ENCODE measurements at places on chromosomes 2 and 18.

GRCh38 chr2:145408980-145409379, 889.1 kb upstream of the ZEB2 start:
- DNase-seq = no peak
- no peaks in the 10 kb centered on the region for H3K4me1 ChIP-seq
- H3K27me3 ChIP-seq = no peaks in the 10 kb centered on the region

DNA sequence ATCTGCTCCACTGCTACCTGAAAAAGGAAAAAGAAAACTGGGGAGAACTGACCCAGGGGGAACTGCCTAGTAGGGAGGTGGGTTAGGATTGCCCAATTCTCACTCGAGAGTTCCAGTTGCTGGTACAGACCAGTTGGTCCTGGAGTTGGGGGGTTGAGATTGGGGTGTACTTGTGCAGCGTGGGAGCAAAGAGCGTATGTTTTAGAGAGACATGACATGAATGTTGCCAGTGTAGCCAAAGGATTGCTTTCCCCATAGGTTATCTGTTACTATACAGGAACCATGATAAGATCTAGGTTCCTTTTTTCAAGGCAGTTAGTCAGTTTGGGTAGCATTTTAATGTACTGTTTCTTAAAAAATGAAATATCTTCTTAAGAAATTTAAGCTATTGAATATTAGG, 68.6 kb downstream of the APLF start:
- H3K36me3 ChIP-seq = no peaks in the 10 kb centered on the region
- H3K27me3 ChIP-seq = no peaks in the 10 kb centered on the region
- H3K27ac ChIP-seq = no peak overlapping the region
- no peak overlapping the region for H3K4me3 ChIP-seq
- no peak for DNase-seq

GRCh38 chr2:109670556-109671411, 56.6 kb downstream of the SOWAHC start:
- no peak overlapping the region for H3K4me3 ChIP-seq
- no peaks in the 10 kb centered on the region for H3K36me3 ChIP-seq
- DNase-seq = no peak
- H3K4me1 ChIP-seq = peaks cover 15% of the 10 kb centered on the region
- no peak overlapping the region for H3K27ac ChIP-seq

GRCh38 chr2:50651676-50652075, 380.3 kb downstream of the NRXN1 start:
- no peaks in the 10 kb centered on the region for H3K27me3 ChIP-seq
- H3K36me3 ChIP-seq = no peaks in the 10 kb centered on the region
- DNase-seq = no peak
- H3K4me1 ChIP-seq = no peaks in the 10 kb centered on the region

- DNase-seq = no peak
- H3K36me3 ChIP-seq = no peaks in the 10 kb centered on the region
- H3K4me1 ChIP-seq = no peaks in the 10 kb centered on the region
- no peak overlapping the region for H3K4me3 ChIP-seq
These were observed 186.4 kb upstream of the ZNF521 start for GRCh38 chr18:25538175-25538922.

DNA sequence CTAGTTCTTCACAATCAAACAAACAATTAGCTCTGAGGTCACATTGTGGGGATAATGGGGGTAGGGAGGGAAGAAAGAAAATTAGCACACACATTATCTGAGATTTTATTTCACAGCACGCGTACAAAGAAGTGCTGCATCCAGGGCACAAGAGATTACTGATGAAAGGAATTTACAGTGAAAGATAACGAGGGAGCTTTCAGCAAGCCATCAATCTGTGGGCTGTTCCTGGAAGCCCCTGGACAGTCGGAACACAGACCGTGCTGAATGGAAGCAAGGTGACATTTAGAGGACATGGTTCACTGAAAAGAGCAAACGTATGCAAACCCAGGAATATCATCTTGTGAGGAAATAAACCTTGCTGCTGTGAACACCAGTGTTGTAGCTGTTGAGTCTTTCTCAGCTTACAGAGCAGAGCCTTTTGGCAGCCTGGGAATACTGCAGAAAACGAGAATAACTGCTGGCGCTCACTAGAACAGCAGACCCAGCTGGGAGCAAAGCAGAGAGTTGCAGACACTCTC, 63.2 kb downstream of the SCG2 start:
- no peaks in the 10 kb centered on the region for H3K27me3 ChIP-seq
- H3K4me1 ChIP-seq = peaks cover 5% of the 10 kb centered on the region
- H3K27ac ChIP-seq = no peak overlapping the region
- no peak overlapping the region for H3K4me3 ChIP-seq

DNA sequence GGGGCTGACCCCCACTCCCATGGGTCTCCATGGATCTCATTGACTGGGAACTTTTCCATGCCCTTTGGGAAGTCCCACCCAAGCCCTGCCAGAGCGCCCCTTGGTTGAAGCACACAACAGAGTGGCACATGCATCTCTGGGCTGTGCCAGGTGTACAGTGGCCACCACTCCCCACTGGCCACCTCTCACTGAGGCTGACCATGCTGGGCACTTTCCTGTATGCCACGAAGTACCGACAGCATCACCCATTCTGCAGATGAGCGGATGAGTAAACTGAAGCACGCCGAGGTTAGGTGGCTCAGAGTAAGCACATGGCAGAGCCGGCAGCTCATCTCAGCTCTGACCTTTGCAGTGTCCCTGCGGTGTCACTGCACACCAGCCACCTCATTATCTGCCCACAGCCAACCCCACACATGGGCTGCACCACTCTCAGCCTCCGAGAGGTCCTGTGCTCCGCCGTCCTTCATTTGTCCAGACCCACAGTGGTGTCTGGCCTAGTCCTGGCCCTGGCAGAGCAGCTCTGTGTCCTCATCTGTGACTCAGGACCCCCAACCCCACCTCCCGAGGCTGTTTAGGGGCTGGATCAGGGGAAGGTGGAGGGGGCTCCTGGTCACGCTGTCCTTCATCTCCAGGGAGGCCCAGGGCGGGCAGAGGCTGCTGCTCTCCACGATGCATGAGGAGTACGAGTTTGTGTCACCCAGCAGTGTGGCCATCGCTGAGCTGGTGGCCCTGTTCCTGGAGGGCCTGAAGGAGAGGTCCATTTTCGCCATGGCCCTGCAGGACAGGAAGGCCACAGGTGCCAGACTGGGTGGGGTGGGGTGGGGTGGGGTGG, 18.0 kb upstream of the GPR17 start:
- no peak overlapping the region for H3K4me3 ChIP-seq
- H3K27me3 ChIP-seq = peaks cover 39% of the 10 kb centered on the region
- peaks cover 15% of the 10 kb centered on the region for H3K4me1 ChIP-seq
- H3K27ac ChIP-seq = no peak overlapping the region
- DNase-seq = no peak

- H3K27me3 ChIP-seq = peaks cover 25% of the 10 kb centered on the region
- no peak overlapping the region for H3K27ac ChIP-seq
- H3K36me3 ChIP-seq = no peaks in the 10 kb centered on the region
- no peak overlapping the region for H3K4me3 ChIP-seq
- no peak for DNase-seq
These were observed 3.5 kb upstream of the SIX2 start for GRCh38 chr2:45012733-45013132.

DNA sequence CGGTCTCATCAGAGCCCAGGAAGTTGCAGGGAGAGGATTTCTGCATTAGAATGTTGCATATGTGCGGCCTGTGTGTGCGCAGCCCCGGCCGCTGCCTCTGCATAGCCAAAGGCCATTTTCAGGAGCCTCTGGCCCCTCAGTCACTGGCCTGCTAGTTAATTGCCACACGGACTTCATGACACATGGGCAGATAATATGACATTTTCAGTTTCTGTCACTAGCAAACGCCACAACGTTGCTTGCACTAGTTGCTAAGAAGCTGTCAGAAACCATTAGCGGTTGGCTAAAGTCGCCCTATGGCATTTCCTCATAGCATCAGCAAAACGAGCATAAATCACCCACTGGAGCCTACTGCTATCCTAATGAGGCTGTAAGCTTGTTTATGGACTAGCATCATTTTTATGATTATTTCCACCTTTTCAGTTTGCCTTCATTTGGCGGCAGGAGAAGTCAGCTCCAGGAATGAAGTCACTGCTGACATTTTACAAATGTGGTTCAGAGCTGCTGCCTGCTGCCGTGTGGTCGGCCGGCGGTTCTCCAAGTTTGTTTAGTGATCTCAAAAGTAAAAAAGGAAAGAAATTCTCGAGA, 73.7 kb downstream of the MEIS1 start:
- H3K27me3 ChIP-seq = no peaks in the 10 kb centered on the region
- DNase-seq = no peak
- H3K36me3 ChIP-seq = peaks cover 25% of the 10 kb centered on the region
- peak overlapping the region; percentile 6 for H3K27ac ChIP-seq

DNA sequence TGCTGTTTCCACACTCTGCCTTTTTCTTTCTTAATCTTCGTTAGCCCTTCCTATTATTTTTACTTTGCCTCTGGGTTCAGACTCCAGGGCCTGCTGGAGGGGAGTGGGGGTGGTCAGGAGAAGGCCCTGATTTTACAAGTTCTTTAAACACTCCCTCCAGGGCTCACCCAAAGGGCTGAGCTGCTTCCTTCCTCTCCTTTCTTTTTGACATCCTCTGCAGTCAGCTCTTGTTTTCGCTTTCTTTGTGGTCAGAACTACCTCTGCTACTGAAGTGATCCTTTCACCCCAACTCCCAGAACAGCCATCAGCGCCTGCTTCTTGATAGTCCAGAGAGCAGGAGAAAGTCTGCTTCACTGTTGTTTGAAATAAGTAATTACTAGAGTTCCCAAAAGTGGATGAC, 925.7 kb downstream of the EPHA4 start:
- no peak overlapping the region for H3K4me3 ChIP-seq
- no peak for DNase-seq
- no peak overlapping the region for H3K27ac ChIP-seq

DNA sequence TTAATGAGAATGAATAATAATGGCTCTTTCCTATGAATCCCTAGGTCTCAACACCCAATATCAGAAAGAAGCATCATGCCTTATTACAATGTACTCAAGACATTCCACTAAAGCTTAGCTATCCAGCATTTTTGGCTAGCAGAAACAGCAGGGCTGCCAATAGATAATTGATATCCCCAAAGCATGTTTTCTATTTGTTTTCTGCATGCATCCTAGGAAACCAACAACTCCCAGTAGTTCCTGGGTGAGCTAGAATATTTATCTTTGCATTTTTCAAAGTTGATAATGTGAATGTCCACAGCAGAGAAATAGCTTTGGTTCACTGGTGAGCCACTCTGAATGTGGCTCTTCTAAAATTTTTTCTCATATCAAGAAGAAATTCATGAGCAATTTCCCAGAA, 5.8 kb upstream of the ANTXR1 start:
- no peak overlapping the region for H3K4me3 ChIP-seq
- H3K27ac ChIP-seq = no peak overlapping the region
- no peak for DNase-seq

DNA sequence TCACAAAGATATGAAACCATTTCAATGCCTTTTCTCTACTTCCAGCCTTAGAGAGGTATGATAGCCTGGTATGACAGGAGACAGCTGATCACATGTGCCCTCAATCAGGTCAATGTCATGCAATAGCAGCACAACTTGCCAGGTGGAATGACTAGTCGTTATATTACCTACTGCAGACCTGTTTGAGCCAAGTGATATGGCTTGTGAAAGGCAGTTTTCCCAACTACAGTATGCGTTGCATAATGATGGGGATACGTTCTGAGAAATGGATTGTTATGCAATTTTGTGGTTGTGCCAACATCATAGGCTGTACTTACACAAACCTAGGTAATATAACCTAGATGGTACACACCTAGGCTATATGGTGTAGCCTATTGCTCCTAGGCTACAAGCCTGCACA, 262.8 kb downstream of the ICOS start:
- H3K4me3 ChIP-seq = no peak overlapping the region
- H3K27me3 ChIP-seq = no peaks in the 10 kb centered on the region
- DNase-seq = no peak
- no peaks in the 10 kb centered on the region for H3K36me3 ChIP-seq

- no peaks in the 10 kb centered on the region for H3K36me3 ChIP-seq
- H3K27ac ChIP-seq = peak overlapping the region; percentile 89
- no peaks in the 10 kb centered on the region for H3K27me3 ChIP-seq
These were observed 598 bp upstream of the CEP68 start for GRCh38 chr2:65055422-65056214.

- DNase-seq = no peak
- H3K4me1 ChIP-seq = peaks cover 69% of the 10 kb centered on the region
- H3K36me3 ChIP-seq = no peaks in the 10 kb centered on the region
- peak overlapping the region; percentile 90 for H3K27ac ChIP-seq
- no peaks in the 10 kb centered on the region for H3K27me3 ChIP-seq
These were observed 66.0 kb upstream of the HAAO start for GRCh38 chr2:42858140-42859005.

- no peaks in the 10 kb centered on the region for H3K36me3 ChIP-seq
- DNase-seq = no peak
- peaks cover 22% of the 10 kb centered on the region for H3K4me1 ChIP-seq
- H3K4me3 ChIP-seq = no peak overlapping the region
These were observed 37.0 kb downstream of the MAL start for GRCh38 chr2:95062242-95063085.

DNA sequence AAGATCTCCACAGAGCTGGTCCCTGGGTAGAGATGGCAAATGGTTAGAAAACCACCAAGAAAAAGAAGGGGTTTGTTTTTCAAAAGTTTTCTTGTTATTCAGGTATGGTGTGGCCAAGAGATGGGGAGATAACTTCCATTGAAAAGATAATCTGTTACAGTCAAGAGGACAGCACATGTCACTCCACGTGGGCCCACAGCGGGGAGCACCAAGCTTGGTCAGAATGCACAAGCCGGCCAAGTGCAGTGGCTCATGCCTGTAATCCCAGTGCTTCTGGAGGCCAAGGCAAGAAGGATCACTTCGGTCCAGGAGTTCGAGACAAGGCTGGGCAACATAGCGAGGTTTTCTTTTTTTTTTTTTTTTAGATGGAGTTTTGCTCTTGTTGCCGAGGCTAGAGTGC, 6.0 kb upstream of the LCLAT1 start:
- no peak overlapping the region for H3K27ac ChIP-seq
- no peak overlapping the region for H3K4me3 ChIP-seq
- H3K4me1 ChIP-seq = peaks cover 8% of the 10 kb centered on the region
- no peaks in the 10 kb centered on the region for H3K36me3 ChIP-seq

GRCh38 chr2:77725045-77725444, 202.9 kb upstream of the LRRTM4 start:
- no peak overlapping the region for H3K4me3 ChIP-seq
- DNase-seq = no peak
- no peaks in the 10 kb centered on the region for H3K27me3 ChIP-seq
- H3K36me3 ChIP-seq = no peaks in the 10 kb centered on the region

DNA sequence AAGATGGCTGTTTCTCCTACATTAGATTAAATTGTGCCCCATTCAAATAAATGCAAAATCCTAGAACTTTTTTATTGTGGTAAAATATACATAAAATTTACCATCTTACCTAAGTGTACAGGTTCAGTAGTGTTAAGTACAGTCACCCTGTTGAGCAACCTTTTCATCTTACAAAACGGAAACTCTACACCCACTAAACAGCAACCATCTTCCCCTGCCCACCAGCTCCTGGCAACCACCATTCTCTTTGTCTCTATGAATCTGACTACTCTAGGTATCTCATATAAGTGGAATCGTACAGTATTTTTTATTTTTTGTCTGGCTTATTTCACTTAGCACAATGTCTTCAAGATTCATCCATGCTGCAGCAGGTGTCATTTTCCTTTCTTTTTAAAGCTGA, 53.0 kb downstream of the ASXL2 start:
- no peak overlapping the region for H3K27ac ChIP-seq
- no peak for DNase-seq
- H3K27me3 ChIP-seq = no peaks in the 10 kb centered on the region
- peaks cover 7% of the 10 kb centered on the region for H3K4me1 ChIP-seq

GRCh38 chr2:15432642-15433256, 128.4 kb downstream of the NBAS start:
- no peak overlapping the region for H3K27ac ChIP-seq
- H3K27me3 ChIP-seq = no peaks in the 10 kb centered on the region
- no peaks in the 10 kb centered on the region for H3K4me1 ChIP-seq
- no peak for DNase-seq
- H3K4me3 ChIP-seq = no peak overlapping the region
- H3K36me3 ChIP-seq = no peaks in the 10 kb centered on the region

Measured in esophagus squamous epithelium (tissue), 5 donors.